GM19239 (cell line): ENCODE measurements at places on chromosomes 5 and 9.

GRCh38 chr5:10289353-10289752, 18.3 kb downstream of the CMBL start:
- DNase-seq: no peak

DNA sequence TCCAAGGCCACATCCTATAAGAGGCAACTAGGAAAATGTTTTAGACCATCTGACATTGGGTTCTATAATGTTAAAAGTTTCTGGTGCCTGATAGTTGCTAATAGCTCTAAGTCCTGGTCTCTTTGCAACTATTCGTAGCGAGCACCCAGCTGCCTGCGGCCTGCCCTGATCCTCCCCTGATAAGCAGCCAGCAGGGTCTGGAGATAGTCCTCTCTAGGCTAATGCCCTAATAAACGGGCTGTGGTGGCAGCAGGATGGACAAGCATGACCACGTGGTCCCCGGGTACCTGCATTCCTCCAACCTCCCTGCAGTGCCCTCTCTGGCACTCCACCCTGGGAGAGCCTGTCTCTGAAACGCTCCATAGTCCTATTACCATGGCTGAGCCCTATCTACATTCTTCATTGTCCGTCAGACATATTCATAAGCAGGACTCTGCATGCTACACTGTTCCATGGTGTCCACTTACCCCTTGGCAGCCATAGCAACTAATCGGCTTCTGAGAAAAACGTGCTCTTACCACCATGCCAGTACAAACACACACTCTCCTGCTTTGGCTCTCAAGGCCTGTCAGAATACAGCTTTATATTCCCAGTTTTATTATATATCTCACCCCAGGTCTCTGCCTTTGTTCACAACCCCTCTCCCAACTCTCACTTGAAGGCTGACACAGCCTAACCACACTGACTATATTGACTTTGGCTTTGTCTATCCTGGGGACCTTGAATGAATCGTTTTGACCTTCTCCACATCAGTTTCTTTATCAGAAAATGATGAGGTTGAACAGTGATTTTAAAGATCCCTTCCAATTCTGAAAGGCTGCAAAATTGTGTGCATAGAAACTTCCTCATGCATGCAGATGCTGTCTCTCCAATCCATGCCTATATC, 49.9 kb upstream of the DAPK1 start:
- no peak for DNase-seq

DNA sequence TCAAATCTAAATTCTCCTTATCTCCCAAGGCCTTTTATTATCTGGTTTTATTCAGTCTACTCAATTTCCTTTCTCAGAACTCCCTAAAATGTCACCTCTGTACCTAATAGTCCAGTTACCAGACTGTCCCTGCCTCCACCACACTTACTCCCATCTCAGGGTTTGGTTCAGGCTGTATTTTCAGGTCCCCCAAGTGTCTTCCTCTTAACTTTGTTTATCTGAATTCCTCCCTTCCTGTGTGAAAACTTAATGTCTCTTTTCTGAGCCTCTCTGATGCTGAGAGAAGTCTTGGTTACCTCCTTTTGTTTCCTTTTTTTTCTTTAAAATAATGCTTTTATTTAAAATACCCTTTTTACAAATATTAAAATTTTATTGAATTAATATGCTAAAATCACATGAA, 133.4 kb downstream of the PAM start:
- no peak for DNase-seq

GRCh38 chr9:75170898-75171360, 82.6 kb downstream of the OSTF1 start:
- DNase-seq: no peak

DNA sequence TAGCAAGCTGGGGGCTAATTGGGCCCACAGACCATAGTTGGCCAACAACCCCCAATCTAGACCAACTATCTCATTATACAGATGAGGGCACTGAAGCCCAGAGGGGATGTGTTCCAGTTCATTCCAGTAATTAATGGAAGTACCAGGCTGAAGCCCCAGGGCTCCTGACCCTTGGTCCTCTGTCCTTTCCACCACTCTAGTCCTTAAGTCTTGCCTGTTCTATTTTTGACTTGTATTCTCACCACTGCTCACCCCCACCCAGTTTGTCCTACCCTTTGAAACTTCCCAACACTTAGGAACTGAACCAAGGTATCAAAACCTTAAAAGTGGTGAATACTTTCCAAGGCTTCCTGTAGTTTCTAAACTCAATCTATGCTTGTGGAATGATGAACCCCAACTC, 407.4 kb downstream of the ENC1 start:
- DNase-seq: no peak

DNA sequence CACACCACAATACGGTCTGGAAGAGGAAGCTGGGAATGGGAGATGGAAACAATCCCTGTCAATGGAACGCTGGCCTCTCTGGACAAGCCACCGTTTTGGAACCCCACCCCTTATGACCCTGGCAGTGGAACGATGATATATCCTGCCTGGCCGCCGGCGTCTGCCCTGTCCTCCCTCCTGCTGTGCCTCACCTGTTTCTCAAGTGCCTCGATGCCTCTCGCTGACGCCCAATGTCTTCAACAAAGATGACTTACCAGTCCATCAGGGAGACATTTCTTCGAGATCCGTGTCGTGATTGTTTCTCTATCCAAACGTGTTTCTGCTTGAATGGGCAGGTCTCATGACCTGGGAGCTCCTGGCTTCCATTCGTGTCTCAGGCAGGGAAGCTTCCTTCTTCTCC, 476.5 kb downstream of the SPATA31A7 start:
- no peak for DNase-seq

DNA sequence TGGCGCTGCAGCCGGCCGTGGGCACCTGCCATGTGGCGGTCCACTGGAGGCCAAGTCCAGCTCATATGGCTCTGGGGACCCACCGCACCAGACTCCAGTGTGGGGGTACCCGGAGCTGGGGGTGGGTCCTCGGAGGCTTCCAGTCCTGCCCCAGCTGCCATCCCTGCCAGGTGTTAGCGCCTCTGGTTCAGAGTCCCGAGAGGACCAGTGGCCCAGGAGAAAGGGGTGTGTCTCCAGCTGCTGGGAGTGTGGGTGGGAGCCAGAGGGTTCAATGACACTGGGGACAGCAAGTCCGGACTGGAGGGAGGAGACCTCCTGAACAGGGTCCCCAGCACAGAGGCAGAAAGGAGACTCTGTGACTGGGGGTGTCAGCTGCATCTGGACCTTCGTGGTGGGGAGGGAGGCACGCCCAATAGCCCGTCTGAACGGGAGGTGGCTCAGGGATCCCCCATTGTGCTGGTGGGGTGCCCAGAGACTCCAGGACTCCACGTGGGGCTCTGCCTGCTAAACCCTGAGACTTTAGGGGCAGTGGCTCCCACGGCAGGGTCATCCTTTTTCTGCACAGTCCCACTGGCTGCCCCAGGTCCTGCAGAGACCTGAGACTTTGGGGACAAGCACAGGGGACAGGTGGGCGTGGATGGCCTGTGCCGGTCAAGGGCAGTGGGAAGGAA, 2.4 kb upstream of the AHRR start:
- no peak for DNase-seq

DNA sequence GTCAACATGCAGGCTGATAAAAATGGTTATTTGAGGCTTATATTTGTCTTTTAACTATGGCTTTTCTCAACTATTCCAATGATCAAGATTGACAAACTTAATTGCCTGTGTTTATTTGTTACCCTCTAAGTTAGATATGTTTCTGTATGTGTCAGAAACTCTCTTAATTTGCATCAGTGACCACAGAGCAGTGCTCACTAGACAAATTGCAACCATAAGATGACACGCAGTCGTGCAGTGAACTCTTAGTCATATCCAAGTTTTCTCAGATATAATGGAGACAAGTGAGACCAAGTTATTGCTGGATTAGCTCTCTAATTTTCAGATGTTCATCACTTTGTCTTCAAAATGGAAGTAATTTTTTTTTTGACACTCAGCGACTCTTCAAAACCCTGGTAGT, 342.2 kb upstream of the RFX3 start:
- no peak for DNase-seq

GRCh38 chr5:140317859-140318258, 15.0 kb upstream of the PFDN1 start:
- DNase-seq: no peak
